ENCODE measurements at places on chromosomes 2 and 18. TPM values are rescaled to one million over a fixed set of nuclear protein-coding genes. Genes with fewer than 3 reads are reported as not detected.

The COL4A3 gene
- 0.67 TPM for total RNA-seq

DNA sequence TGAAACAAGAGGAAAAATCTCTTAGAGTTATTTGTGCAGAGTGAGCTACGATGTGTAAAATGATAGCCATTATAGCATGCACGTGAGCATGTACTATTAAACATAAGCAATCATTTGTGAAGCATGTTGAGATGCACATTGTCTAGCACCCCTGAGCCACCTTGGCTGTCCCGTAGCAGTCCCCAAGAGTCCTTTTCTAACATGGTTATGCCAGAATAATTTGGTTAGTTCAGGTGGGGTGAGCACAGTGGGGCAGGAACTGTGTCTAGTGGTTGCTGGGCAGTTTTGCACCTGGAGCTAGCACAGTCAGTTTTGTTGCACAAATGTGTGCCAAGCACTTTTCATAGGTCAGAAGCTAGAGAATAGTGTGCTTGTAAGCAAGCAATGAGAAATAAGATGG lies 809.8 kb downstream of the RNF144A start:
- no peak for DNase-seq

DNA sequence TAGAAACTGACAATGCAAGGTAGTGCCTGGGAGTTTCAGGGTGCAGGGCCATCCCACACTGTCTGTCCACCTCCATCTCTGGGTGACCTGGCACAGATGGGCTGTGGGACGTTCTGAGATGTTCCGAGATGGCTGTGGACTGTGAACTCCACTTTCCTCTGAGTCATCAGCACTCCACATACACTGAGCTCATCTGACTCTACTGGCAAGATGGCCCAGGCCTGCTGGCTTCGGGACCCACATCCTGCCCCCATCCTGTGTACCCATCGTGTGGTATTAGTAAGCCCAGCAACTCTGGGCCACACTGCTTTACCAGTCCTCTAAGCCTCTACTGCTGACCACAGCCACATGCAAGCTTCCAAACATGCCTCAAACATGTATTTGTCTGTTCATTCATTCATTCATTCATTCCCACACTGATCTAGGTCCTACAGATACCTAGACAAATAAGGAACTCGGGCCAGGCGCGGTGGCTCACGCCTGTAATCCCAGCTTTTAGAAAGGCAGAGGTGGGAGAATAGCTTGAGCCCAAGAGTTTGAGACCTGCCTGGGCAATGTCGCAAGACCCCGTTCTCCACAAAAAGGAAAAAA lies 124.8 kb upstream of the CXCR4 start:
- DNase-seq: no peak

The TIMM21 gene
- total RNA-seq: 28.9 TPM

DNA sequence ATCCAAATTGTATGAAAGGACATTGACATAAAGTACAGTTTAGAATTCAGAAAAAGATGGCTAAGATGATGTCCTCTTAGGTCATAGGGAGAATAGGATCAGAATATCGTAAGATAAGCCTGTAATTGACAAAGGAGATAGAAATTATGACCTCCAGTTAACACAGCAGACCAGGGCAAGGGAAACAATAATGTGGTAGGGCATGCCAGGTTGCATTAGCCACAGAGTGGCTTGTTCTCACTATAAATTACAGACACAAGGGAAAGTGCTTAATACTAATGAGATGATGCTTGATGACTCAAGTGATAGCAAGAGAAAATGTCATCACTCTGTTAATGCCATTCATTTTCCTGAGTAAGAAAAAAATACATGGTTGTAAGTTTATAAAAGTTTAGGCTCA lies 48.9 kb upstream of the LRP1B start:
- DNase-seq: no peak

DNA sequence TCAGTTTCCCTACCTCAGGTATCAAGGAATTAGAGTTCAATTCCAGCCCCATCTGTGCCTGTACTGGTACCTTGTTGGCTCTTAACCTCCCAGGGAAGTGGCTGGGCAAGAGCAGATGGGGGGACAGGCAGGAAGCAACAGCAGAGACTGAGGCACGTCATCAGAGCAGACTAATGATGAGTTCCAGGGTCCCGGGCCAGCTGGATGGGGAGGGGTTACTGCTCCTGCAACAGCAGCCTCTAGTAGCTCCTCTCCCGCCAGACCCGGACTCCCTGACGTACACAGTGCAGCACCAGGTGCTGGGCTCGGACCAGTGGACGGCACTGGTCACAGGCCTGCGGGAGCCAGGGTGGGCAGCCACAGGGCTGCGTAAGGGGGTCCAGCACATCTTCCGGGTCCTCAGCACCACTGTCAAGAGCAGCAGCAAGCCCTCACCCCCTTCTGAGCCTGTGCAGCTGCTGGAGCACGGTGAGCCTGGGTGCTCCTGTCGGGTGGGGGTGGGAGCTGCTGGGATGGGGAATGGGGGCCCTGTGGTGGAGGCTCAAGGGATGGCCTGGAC lies 26.0 kb upstream of the GMPPA start:
- no peak for DNase-seq
